T-helper 22 cell (primary cell): ENCODE measurements at places on chromosomes 2 and 18.

- no peak for DNase-seq
Observed at GRCh38 chr2:172859581-172860335, 124.1 kb downstream of the RAPGEF4 start.

- DNase-seq: no peak
Observed at GRCh38 chr18:13366131-13366530, 147.6 kb downstream of the LDLRAD4 start.

DNA sequence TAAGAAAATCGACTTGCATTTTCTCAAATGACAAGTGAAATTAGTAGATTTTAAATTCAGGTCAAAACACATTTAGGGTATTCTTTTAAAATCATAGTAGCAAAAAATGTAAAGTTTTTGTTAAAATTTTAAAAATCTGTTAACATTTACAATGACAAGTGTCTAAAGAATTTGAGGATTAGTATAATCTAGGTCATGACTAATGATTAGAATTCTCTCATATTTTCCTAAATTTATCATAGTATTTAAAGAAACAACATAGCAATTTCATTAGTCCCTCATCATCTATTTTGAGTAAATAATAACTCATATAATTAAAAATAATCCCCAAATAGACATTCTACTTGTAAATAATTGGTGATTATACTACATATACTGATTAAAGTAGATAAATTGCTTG, 23.6 kb downstream of the THUMPD2 start:
- DNase-seq: no peak

DNA sequence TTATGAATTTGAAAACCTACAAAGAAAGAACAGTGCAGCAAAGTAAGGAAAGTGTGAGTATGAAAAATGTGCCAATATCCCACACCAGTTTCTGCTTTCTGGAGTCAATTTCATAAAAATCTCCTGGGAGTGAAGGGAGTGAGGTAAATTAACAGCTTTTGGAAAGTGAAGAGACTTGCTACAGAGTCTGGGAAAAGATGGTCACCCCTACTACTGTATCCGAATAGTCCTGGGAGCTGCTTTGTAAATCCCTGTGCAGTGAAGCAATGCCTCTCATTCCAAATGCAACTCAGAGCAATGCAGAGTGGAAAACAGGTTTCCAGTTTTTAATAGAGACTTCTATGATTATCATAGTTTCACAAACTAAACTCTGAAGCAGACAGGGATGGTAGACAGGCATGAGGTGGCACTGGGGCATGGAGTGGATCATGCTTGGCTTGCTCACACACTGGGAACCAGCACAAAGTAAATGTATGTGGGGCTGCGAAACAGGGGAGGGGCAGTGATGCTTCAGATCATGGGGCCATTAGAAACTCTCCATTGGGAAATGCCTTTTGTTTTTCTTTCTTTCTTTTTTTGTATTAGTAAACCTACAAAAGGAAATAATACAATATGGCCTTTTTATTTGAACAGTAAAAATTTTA, 10.6 kb downstream of the COL5A2 start:
- no peak for DNase-seq

- DNase-seq: no peak
Observed at GRCh38 chr2:159266554-159266953, 19.9 kb downstream of the WDSUB1 start.

DNA sequence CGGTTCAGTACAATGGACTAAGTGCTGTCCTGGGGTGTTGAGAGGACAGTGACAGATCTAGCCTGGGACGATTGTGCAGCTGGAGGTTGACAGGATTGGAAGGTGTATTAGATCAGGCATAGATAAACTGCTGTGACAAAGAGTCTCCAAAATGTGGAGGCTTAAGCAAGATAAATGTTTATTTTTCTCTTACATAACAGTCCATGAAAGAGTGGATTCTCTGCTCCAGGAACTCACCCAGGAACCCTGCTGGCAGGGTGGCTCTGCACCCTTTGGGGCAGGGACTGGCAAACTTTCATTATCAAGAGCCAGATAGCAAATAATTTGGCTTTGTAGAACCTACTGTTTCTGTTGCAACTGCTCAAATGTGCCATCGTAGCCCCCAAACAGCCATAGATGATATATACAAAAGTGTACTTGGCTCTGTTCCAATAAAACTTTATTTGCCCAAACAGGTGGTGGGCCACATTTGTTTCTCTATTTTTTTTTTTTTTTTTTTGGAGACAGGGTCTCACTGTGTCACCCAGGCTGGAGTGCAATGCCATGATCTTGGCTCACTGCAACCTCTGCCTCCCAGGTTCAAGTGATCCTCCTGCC, 9.7 kb downstream of the HRH4 start:
- no peak for DNase-seq

- no peak for DNase-seq
Observed at GRCh38 chr18:22032392-22032961, 136.9 kb upstream of the GATA6 start.

- DNase-seq: no peak
Observed at GRCh38 chr2:195561116-195561921, 95.7 kb upstream of the SLC39A10 start.

DNA sequence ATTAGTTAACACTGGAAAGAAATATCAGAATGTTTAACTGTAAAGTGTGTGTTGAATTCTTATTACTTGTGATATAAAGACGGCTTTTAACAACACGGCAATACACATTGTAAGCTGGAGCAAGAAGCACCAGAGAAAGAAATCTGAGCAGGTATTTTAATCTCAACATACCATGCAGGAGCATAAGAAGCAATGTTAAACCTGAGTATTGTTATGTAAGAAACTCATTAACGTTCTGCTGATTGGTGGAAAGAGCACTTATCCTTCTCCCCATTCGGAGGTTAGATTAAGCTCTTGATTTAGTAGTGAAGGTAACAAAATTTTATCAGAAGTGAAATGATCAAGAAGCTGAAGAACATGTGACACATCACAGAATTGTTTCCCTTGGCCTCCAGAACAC, 107.4 kb downstream of the EPC2 start:
- no peak for DNase-seq

GRCh38 chr18:41466436-41467160, 488.4 kb upstream of the PIK3C3 start:
- no peak for DNase-seq

GRCh38 chr18:11891737-11892136, 16.4 kb downstream of the MPPE1 start:
- no peak for DNase-seq

GRCh38 chr2:9110893-9111569, 95.6 kb upstream of the ASAP2 start:
- no peak for DNase-seq

- no peak for DNase-seq
Observed at GRCh38 chr2:27921880-27922547, 31.5 kb downstream of the BABAM2 start.

DNA sequence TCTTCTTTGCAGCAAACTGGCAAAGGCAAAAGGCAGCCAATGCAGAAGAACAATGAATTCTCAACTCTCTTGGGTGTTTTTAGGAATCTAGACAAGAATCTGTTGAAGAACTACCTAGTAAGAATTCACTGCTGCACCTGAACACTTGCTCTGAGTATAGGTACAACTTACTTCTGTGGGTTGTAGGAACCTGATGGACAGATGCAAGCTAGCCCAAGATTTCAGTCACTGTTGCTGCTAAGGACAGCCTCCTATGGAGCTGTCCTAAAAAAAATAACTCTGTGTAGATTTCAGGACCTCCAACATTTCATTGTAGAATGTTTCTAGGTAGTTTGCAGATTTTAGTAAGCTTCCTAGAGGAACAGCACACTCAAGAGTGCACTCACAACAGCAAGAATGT, 363.5 kb downstream of the CBLN2 start:
- no peak for DNase-seq

DNA sequence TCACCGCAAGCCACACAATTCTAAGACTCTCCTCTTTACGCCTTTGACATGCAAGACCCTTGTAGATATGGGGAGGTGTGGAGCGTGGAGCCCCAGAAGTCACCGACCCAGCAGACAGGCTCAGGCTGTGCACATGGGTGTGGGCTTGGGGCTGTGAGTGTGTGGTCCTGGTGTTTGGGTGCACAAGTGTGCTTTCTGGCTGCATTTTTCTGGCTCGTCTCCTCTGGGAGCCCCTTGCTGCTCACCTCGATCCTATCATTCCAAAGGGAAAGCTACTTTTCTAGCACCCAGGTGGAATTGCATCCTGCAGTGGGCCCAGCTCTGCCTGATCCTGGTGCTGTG, 143.0 kb downstream of the ACOXL start:
- DNase-seq: no peak

DNA sequence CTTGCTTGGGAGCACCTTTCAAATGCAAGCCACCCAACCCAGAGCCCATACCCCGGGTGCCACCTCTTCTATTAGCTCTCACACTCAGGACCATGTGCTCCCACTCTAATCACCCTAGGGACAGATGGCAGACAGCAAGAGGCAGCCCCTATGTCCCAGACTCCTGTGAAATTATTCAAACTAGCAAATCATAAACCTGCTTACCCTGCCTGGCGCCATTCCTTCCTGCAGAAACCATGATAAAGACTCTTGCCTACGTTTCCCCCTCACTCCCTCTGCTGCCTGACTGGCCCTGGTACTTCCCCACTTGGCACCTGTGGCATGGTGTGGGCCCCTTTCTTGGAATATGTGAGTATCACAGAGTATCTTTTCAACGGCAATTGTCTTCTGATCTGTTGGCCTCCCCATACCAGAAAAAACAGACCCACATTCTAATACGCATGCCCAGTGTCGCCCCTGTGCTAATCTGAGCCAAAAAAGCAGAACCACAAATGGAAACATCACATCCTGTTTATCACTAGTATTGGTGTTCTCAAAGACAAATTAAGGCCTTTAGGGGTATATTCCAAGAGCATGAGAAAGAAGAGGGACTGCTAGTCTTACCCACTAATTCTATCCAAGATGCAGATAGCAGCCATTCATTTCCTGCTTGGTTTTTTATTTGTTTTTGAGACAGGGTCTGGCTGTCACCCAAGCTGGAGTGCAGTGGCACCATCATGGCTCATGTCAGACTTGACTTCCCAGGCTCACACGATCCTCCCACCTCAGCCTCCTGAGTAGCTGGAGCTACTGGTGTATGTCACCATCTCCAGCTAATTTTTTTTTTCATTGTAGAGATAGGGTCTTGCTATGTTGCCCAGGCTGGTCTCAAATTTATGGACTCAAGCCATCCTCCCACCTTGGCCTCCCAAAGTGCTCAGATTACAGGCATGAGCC, 44.1 kb upstream of the TTC39C start:
- DNase-seq: peak; percentile 68

GRCh38 chr18:25093141-25093540, 258.8 kb downstream of the ZNF521 start:
- no peak for DNase-seq

DNA sequence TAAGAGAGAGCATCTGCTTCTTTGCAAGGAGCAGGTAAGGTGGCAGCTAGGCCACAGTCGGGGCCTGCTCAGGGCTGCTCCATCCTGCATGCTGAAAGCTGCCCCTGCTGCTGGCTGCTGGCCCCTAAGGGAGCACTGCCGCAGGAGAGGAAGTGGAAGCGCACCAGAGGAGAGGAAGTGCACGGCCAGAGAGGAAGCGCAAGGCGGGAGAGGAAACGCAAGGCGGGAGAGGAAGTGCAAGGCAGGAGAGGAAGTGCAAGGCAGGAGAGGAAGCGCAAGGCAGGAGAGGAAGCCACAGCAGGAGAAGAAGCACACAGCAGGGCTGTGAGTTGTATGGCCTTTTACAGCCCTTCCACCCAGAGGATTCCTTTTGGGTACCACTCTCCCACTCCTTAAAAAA, 539.0 kb upstream of the TNP1 start:
- DNase-seq: no peak

DNA sequence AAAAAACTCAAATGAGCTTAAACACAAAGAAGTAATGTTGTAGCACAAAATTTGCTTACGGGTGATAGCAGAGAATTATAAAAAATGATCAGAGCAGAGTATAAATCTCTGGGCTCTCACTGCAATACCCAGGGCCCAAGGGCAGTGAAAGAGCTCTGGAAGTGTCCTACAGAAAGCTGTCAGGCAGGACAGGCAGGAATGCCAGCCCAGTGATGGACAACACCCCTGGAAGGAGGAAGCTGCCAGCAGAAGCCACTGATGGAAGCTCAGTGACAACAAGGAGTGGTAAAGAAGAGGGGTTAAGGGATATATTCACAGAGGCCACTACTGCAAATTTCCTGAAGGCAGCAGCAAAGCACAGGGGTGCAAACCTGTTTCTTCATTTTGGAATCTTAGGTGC, 214.9 kb downstream of the L3MBTL4 start:
- no peak for DNase-seq

- no peak for DNase-seq
Observed at GRCh38 chr2:204971206-204971907, 426.1 kb downstream of the PARD3B start.

DNA sequence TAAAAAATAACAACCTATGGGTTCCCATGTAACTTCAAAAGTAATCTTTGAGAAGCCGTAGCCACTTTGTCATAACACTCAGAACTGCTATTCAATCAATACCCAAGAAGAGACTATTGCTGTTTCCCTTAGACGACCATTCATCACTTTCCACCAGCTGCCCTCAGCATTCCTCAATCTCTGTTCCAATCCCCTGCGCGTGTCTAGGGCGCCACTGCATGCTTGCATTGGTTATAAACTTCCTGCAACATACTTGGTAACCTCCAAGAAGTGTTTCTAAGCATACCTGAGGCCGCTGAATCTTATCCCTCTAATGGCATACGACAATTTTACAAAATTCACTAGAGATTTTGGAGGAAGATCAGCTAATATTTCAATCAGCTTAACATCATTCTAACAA, 134.2 kb downstream of the LAMA1 start:
- no peak for DNase-seq

DNA sequence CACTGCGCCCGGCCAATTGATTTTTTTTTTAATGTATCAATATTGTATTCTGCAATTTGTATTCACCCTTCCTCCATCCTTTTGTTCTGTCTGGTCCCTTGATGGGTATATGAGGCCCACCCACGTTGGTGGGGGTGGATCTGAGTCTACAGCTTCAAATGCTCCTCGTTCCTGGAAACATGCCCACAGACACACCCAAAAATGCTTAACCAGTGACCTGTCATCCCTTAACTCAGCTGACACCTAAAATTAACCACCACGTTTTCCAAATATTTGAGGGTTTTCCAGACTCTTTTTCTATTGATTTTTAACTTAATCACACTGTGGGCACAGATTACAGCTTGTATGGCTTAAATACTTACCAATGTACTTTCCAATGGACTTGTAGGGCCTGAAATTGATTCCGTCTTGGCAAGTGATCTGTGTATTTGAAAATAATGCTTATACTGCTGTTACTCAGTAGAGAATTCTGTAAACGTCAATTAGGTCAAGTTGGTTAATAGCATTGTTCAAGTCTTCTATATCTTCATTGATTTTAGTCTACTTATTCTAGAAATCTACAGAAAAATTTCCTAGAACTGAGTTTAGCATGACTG, 34.4 kb upstream of the CYP27C1 start:
- no peak for DNase-seq

- DNase-seq: no peak
Observed at GRCh38 chr18:79754831-79755351, 42.8 kb upstream of the KCNG2 start.

- DNase-seq: peak; percentile 74
Observed at GRCh38 chr2:46942143-46942526, 26.5 kb upstream of the MCFD2 start.

DNA sequence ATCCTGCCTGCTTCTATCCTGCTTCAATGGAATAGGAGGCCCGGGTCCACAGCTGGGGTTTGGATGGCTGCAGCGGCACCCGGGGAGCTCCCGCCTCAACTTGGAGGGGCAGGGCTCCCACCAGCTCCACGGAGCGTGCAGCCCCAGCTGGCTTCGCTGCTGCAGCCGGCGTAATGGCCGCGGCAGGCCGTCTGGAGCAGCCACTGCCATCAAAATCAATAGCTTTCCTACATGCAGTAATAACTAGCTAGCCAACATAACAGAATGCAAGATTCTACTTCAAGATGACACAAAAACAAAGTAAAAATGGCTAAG, 154.2 kb upstream of the RMP24 start:
- DNase-seq: no peak
